ENCODE measurements at places on chromosomes 12 and 14.

- peak; percentile 83 for DNase-seq
Measured at GRCh38 chr12:80033448-80033847, 65.9 kb upstream of the OTOGL start.

- no peak for DNase-seq
Measured at GRCh38 chr12:92330654-92331053, 185.0 kb upstream of the BTG1 start.

- no peak for DNase-seq
Measured at GRCh38 chr12:53078425-53079225, 565 bp downstream of the SPRYD3 start.

- peak; percentile 42 for DNase-seq
Measured at GRCh38 chr12:14774906-14775635, 28.2 kb downstream of the WBP11 start.

Data from skeletal muscle cell (primary cell).